ENCODE measurements at places on chromosomes 5 and 9.

- no peak for DNase-seq
Observed at GRCh38 chr9:94718936-94719335, 7.6 kb upstream of the AOPEP start.

GRCh38 chr9:35882996-35883395, 12.8 kb upstream of the OR13J1 start:
- peak; percentile 69 for DNase-seq

DNA sequence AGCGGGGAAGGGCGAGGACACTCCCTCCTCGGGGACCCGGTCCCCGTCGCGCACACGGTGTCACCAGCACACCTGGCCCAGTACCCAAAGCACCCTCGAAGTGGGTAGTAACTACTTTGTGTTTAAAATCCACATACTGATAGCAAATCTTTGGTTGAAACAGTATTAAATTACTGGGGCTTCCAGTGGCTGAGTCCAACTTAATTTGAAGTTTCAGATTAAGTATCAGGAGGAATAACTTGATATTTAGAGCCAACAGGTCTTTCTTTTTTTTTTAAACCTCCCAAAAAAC, 615 bp downstream of the ATG10 start:
- no peak for DNase-seq

DNA sequence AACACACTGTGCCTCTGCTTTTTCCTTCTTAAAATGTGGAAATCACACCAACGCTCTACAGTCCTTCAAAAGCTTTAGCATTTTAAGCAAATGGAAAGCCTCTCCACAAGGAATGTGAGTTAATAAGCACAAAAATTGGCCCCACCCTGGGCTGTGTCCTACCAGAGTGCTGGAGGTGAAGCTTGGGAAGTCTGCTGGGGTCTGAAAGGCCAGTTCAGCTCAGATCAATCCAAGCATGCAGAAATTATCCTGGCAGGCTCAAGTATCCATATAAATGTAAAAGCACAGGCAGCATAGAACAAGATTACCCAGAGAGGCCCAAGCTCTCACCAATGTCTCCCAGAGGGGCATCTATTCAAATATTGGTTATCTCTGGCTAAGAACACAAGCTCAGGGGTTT, 98.5 kb downstream of the ESM1 start:
- DNase-seq, result no peak

DNA sequence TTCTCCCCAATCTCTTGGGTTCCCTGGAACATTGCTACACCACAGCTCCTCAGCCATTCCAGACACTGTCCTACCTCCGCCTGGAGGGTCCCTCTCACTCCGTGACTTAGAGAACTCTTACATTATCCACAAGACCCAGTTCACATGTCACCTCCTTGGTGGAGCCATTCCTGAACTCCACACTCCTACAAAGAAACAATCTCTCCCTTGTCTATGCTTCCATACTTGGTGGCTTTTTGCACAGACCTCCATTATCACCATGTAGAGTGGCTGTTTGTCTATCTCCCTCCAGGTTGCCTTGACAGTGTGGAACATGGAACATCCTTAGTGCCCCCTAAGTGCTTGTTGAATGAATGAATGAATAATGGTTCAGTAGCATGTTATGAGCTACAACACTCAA, 105.9 kb downstream of the PAX5 start:
- no peak for DNase-seq

DNA sequence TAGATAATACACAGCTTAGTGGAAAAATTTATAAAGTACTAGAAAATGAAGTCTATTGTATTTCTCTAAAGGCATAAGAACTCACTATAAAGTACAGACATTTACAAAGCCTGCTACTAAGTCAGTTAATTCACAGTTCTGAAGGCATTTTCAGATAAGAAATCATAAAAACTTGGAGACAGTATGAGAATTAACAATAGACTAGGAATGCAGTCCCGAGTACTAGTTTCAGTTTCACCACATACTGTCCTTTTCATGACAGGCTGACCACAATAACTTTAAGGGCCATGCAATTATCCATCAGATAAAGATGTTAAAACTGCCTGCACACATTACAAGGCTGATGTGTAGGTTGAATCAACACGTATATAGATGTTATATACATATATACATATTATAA, 362.6 kb upstream of the SMC2 start:
- DNase-seq, result no peak

DNA sequence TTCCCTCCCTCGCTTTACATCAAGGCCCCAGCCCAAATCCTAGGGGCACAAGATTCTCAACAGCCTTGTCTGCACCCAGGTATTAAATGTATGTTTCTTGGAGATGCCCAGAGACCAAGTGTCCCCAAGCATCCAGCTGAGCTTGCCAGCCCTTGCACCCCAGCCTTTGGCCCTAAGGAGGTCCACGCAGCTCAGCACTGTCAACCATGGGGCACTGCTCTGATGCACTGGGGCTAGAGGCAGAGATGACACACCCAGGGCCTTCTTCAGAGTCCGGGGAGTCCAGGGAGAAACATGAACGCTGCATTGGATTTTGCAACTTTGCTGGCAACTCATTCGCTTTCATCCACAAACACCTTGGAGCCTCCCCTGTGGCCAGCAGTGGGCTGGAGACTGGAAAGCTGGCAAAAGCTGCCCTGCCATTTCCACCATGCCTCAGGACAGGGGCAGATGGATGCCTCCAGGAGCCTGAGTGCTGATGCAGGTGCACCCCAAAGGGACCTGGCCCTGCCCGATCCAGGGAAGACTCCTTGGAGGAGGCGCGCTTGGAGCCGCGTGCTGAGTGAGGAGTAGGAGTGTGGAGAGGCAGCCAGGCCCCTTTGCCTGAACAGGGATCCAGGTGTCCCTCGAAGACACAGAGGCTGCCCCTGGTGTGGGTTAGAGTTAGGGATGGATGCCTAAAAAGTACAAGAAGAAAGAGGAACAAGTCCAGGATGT, 19.3 kb downstream of the PAEP start:
- no peak for DNase-seq

DNA sequence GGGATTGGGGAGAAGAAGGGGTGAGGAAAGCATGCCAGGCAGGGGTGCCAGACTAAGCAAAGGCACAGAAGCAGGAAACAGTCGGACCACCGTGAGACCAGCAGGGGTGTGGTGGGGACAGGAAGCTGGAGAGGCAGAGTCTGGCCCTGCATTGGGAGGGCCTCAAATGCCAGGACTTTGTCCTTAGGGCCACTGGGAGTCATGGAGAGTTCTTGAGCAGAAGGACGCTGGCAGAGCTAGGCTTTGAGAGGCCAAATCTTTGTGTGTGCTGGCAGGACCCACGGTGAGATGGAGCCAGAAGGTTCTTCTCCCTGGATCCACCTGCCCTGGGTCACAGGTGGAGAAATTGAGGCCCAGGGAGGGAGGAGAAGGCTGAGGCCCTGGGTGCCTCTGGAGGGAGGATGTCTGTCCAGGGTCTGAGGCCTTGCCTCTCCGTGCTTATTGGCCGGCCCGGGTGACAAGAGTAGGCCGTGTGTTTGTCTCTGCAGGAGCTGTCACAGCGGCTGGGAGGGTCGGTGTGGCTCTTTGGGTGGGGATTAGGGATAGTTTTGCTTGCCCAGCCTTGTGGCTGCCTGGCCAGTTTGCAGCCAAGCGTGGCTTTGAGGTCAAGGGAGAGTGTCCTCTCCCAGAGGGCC, 1.8 kb upstream of the ENG start:
- DNase-seq, result no peak

- DNase-seq, result no peak
Observed at GRCh38 chr5:132772291-132773070, 4.6 kb downstream of the SEPTIN8 start.

- no peak for DNase-seq
Observed at GRCh38 chr9:117723986-117724625, 19.9 kb downstream of the TLR4 start.

DNA sequence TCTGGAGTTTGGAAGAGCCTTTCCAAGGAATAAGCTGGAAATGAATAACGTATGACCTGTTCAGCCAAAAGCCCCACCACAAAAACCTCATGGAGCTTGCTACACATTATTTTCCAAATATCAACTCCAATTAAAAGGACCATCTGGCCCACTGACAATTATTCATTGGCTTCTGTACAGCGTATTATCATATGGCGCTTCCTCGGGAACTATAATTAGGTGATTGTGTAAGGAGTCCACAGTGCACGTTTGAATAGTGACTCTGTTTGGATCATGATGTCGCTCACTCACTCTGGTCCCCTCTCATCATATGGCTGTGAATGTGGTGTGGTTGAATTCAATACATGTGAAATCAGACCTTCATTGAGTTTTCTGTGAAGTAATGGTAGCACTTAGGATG, 52.1 kb downstream of the GDNF start:
- no peak for DNase-seq

- DNase-seq, result no peak
Observed at GRCh38 chr5:72542695-72543094, 35.5 kb upstream of the ZNF366 start.

DNA sequence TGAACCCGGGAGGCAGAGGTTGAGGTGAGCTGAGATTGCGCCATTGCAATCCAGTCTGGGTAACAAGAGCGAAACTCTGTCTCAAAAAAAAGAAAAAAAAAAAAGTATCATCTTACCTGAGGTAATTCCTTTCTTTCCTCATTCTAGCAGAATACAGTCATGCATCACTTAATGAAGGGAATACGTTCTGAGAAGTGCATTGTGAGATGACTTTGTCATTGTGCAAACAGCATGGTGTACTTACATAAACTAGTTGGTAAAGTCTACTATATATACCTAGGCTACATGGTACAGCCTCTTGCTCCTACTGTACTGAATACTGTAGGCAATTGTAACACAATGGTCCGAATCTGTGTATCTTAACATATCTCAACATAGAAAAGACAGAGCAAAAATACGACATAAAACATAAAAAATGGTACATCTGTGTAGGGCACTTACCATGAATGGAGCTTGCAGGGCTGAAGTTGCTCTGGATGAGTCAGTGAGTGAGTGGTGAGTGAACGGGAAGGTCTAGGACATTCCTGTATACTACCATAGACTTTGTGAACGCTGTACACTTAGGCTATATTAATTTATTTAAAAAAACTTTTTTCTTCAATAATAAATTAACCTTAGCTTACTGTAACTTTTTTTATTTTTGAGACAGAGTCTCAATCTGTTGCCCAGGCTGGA, 100.4 kb downstream of the GLDC start:
- DNase-seq, result no peak

GRCh38 chr5:115028557-115028956, 141.2 kb downstream of the TRIM36 start:
- no peak for DNase-seq

DNA sequence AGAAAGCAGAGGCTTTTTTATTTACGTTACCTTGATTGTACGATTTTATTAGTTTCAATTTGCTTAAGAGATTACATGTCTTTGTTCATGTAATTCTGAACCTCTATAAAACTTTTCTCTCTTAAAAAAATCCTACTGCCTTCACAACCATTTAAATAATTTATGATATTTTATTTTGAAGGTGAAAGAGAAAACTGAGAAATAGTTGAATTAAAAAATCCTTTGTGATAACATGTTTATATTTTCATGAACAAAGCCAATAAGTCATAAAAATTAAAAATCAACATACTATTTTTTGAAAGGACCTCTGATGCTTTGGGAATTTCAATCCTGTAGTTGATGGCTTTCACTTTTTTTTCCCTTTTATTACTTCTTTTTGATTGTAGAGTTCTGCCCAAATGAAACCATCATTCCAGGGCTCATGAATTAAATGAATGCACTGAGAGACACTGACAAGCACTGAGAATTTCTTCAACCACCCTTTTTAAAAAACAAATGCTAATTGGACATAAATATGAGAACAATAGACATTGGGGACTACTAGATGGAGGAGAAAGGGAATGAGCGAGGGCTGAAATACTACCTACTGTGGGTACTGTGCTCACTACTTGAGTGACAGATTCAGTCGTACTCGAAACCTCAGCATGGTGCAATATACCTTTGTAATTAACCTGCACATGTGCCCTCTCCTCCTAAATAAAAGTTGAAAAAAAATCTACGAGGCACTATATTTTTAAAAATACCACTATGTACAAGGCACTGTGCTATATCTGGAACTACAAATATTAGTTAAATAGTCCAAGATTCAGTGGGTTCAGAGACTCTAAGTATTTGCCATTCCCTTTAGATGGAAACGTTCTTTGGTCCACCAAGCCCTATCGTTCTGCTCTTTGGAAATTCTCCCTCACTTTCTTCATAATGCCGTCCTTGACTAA, 5.9 kb downstream of the CDKN2A start:
- no peak for DNase-seq

DNA sequence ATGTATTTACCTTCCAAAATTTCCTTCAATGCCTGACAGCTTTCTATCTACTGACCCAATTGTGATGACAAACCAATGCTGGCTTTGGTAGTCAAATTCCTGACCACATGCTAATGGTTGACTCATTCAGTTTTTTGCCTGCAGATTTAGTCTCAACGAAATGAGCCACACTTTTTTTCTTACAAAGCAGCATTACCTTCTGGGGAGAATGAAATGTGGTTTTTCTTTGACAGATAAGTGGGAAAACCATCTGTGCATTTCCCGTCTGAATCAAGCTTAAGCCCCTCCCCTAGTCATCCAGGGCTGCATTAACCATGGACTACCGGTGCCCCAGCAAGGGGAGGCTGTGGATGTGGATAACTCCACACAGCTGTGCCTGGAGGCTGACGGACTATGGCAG, 99.6 kb upstream of the TAF11L2 start:
- peak; percentile 71 for DNase-seq

DNA sequence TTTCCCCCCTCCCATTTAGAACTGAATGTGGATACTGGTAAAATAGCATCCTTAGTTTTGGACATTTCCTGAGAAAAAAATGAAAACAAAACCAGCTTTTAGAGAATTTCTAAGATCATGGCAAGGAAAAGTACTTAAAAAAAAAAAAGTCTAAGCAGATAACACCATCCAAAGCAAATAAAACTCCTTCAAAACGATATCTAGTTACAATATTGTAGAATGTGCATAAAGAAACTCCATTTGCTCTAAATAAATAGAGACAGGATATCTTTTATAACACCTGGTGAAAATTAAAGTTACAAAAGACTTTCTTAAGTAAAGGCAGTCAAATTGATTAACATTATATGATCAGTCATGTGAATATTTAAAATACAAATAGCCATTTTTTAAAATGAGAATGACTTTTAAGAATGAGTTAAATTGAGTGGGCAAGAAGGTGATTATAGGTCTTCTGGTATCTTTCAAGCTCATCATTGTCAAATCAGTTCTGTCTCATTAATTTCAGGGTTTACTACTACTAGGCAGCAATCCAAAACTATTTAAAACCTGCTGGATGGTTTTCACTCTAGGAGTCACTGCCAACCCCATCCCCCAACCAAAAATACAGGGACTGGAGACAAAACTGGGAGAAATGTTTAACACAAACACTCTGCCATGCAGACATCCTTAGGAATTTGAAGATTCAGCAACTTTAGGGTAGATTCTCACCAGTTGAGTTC, 382.6 kb downstream of the ADGRV1 start:
- no peak for DNase-seq

DNA sequence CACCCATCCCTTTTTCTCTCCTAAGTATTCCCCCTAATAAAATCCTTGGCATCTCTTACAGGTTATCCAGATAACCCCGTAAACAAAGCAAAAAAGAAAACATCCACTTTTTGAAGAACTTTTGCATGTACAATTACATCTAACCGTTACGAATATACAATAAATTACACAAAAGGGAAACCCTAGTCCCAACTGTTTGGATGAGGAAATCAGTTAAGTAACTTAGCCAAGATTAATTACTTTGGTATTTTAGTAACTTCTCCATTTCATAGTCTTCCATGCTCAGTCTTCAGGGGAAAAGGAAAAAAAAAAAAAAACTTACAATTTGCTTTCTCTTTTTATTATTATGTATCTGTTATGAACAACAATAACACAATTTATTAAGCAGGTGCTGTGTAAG, 212.9 kb downstream of the ACTL7B start:
- no peak for DNase-seq

- DNase-seq, result peak; percentile 54
Observed at GRCh38 chr5:82307451-82307850, 29.3 kb upstream of the RPS23 start.

GRCh38 chr9:15310107-15310850, 3.3 kb upstream of the TTC39B start:
- no peak for DNase-seq
